CD8-positive, alpha-beta memory T cell (primary cell): ENCODE measurements at places on chromosomes 6 and 20. TPM values are rescaled to one million over a fixed set of nuclear protein-coding genes. Genes with fewer than 3 reads are reported as not detected.
A peak's percentile ranks its signal among the peaks of the same experiment; 100 is the strongest.

DNA sequence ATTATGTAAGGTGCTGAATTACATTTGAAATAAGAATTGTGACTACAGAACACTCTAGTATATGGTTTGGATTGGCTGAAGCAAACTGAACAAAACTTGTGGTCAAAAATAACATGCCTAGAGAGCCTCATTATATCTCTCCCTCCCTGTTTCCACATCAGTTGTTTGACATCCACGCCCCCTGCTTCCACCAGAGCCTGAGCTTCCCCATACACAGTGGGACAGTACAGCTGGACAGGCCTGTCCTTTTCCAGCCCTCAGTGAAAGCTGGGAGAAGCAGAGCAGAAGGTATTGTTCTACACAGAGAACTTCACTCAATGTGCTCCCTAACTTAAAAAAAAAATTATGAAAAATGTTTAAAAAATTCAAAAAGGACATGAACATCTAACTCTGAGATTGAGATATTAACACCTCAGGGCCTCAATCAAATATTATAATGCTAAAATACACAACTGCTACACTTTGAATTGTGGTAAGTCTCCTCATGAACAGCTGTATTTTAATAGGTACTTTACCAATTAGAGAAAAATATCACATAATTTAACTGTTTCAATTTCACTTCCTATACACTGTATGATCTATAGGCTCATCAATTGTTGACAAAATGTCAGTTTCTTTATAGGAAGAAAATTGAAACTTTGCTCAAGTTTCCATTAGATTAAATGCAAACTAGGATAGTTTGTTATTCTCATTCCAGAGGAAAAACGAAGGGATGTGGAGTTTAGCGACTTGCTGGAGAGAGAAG, 44.9 kb upstream of the SCML4 start:
- H3K4me3 ChIP-seq: no peak overlapping the region
- no peaks in the 10 kb centered on the region for H3K27me3 ChIP-seq
- no peak overlapping the region for H3K27ac ChIP-seq
- H3K4me1 ChIP-seq: peaks cover 3% of the 10 kb centered on the region
- no peak for DNase-seq

DNA sequence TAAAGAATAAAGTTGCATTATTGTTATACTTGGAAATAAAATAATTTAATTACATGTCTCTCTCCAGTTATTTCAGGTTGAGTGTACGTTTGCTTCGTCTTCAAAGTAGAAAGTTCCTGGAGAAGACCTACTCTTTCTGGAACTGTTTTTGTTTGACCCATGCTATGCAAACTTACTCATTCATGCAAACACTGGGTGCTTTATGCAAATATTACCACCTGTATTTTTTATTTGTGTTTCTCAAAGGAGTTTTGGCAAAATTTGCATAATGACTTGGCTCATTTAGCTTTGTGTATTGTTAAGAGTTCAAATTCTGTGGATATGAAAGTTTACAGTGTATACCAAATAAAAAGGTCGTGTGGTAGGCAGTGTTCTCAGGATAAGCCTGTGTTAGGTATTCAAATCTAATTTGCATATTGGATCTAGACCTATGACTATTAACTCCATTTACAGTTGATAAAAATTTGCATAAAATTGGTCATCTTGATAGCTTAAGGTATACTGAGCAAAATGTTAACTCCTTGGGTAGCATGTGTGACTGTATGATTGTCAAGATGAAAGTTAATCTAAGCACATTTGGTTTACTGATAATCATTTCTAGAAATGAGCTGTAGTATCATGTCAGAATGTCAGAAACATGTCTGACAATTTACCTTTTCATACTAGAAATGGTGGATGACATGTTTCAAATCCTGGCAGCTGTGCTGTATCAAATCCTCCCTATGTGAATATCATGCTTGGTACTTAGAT, 65.2 kb downstream of the CDKAL1 start:
- H3K4me3 ChIP-seq: no peak overlapping the region
- H3K4me1 ChIP-seq: no peaks in the 10 kb centered on the region
- H3K36me3 ChIP-seq: peaks cover 3% of the 10 kb centered on the region
- DNase-seq: no peak

DNA sequence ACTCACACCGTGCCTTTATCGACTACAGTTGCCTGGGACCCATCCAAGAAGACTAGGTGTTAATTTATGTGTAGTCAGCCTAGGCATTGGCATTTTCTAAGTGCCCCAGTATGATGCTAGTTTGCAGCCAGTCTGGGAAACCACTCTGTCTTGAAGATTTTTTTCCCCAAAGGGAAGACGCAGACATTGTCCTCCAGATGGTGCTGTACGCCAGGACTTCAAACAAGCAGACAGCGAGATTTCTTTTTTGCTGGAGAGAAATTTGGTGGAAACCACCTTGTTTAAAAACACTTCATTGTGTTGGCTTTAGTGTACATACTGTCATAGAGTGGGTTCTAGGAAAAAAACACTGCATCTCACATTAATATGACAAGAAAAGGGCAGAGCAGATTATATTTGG, 30.0 kb downstream of the ALDH5A1 start:
- H3K27ac ChIP-seq: no peak overlapping the region
- H3K4me3 ChIP-seq: no peak overlapping the region
- no peaks in the 10 kb centered on the region for H3K27me3 ChIP-seq
- no peak for DNase-seq

DNA sequence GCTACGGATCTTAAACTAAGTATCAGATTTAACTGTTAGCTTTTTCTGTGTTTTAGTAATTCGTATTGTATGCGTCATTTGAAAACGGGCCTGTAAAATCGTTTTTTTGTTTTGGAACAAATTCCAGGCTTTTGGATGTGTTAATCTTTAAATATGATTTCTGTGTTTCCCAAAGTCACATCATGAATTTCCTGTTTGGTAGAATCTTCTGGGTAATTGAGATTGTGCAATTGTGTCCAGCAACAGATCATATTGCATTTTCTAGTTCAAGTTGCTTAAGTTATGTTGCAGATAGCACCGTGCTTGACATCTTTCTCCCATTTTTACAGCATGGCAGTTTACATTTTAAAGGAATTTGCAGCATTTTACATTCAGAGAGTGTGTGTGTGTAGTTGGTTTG, 1.9 kb downstream of the MAPK14 start:
- H3K4me3 ChIP-seq: peak overlapping the region; percentile 92
- H3K4me1 ChIP-seq: peaks cover 40% of the 10 kb centered on the region
- H3K27me3 ChIP-seq: no peaks in the 10 kb centered on the region
- DNase-seq: no peak

DNA sequence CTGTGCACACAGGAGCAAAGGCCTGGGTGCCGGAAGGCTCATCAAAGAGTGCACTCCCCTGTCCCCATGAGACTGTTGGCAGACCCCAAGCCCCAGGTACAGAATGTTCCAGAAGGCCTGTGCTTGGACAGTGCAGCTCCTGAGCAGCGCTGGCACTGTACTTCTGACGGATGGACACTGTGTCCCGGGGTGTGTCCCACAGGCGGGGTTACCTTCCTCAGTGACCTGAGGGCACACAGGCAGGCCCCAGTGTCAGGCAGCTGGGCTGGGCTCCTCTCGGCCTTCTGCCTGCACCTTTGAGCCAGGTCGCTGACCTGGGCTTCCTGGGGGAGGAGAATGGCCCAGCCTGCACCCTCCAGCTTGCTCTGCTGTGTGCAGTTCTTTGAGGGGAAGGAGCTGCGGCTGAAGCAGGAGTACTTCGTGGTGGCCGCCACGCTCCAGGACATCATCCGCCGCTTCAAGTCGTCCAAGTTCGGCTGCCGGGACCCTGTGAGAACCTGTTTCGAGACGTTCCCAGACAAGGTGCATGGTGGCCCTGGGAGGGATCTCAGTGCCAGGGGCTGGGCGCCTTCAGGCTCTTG, 30.1 kb downstream of the PYGB start:
- no peaks in the 10 kb centered on the region for H3K4me1 ChIP-seq
- peaks cover 4% of the 10 kb centered on the region for H3K36me3 ChIP-seq
- H3K27ac ChIP-seq: no peak overlapping the region
- no peak overlapping the region for H3K4me3 ChIP-seq
- no peaks in the 10 kb centered on the region for H3K27me3 ChIP-seq

GRCh38 chr6:96016334-96017069, 728 bp downstream of the FUT9 start:
- no peaks in the 10 kb centered on the region for H3K27me3 ChIP-seq
- H3K27ac ChIP-seq: no peak overlapping the region
- DNase-seq: no peak
- no peaks in the 10 kb centered on the region for H3K36me3 ChIP-seq
- H3K4me3 ChIP-seq: no peak overlapping the region

DNA sequence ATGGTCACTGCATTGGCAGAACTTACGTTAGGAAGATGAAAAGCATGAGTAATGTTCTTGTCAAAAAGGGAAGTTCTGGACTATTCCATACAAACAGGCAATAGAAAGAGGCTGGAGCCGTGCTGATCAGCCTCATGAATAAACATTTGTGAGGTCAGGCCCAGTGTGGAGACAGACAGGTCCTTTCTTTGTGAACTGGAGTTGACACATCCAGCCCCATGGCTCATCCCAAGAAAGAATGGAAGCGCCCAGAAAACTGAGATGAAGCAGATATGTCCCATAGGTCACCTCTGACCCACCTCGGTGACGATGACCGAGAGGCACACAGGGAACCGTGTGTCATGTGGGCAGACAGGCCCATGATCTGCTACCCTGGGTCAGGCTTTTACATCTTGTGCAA, 276.0 kb upstream of the SGK1 start:
- no peak overlapping the region for H3K4me3 ChIP-seq
- H3K36me3 ChIP-seq: no peaks in the 10 kb centered on the region

DNA sequence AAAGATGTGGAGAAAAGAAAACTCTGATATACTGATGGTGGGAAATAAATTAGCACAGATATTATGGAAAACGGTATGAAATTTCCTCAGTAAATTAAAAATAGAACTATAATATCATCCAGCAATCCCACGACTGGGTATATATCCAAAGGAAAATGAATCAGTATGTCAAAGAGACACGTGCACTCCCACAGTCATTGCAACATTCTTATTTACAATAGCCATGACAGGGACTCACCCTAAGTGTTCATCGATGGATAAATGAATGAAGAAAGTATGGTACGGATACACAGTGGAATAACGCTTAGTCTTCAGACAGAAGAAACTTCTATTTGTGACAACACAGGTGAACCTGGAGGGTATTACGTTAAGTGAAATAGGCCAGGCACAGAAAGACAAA, 5.7 kb upstream of the ADTRP start:
- H3K27me3 ChIP-seq: no peaks in the 10 kb centered on the region
- DNase-seq: no peak

GRCh38 chr6:4905826-4906225, 98.0 kb downstream of the RPP40 start:
- H3K27ac ChIP-seq: no peak overlapping the region
- no peak for DNase-seq
- H3K4me1 ChIP-seq: peaks cover 20% of the 10 kb centered on the region
- no peak overlapping the region for H3K4me3 ChIP-seq
- peaks cover 3% of the 10 kb centered on the region for H3K36me3 ChIP-seq

- H3K36me3 ChIP-seq: no peaks in the 10 kb centered on the region
- no peak overlapping the region for H3K4me3 ChIP-seq
- no peaks in the 10 kb centered on the region for H3K27me3 ChIP-seq
These were observed 34.1 kb downstream of the MYB start for GRCh38 chr6:135215160-135215559.

DNA sequence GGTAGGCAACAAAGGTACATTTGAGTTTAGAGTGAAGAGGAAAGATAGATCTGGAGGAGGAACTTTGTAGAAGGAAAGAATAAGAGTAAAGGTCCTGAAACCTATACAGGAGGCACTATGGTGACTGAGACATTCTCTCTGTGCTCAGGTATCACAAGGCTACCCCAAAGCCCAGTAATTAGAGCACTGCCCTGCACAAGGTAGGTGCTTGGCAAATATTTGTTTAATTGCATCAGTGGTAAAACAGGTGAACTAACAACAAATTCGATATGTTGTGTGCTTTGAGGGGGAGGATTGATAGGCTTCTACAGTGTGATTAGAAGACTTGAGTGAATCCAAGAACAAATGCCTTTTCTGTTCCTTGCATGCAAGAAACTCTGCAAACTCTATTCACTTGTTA, 6.8 kb upstream of the TSHZ2 start:
- H3K27ac ChIP-seq: no peak overlapping the region
- no peak for DNase-seq
- H3K4me1 ChIP-seq: no peaks in the 10 kb centered on the region
- no peaks in the 10 kb centered on the region for H3K27me3 ChIP-seq

- peaks cover 23% of the 10 kb centered on the region for H3K4me1 ChIP-seq
- no peak overlapping the region for H3K4me3 ChIP-seq
- no peaks in the 10 kb centered on the region for H3K27me3 ChIP-seq
- no peaks in the 10 kb centered on the region for H3K36me3 ChIP-seq
These were observed 12.9 kb upstream of the NQO2 start for GRCh38 chr6:2986722-2987221.

- no peaks in the 10 kb centered on the region for H3K27me3 ChIP-seq
- no peak overlapping the region for H3K4me3 ChIP-seq
- H3K27ac ChIP-seq: no peak overlapping the region
- peak; percentile 29 for DNase-seq
- H3K4me1 ChIP-seq: peaks cover 40% of the 10 kb centered on the region
These were observed 1.6 kb upstream of the SERPINB1 start for GRCh38 chr6:2843138-2843740.

- peak overlapping the region; percentile 87 for H3K4me3 ChIP-seq
- H3K27ac ChIP-seq: peak overlapping the region; percentile 72
- peaks cover 68% of the 10 kb centered on the region for H3K4me1 ChIP-seq
- no peaks in the 10 kb centered on the region for H3K27me3 ChIP-seq
These were observed 109.3 kb downstream of the IPCEF1 start for GRCh38 chr6:154247119-154247861.

GRCh38 chr6:112268654-112269053, 14.3 kb upstream of the LAMA4 start:
- no peaks in the 10 kb centered on the region for H3K36me3 ChIP-seq
- H3K4me3 ChIP-seq: no peak overlapping the region
- no peaks in the 10 kb centered on the region for H3K4me1 ChIP-seq
- DNase-seq: no peak

DNA sequence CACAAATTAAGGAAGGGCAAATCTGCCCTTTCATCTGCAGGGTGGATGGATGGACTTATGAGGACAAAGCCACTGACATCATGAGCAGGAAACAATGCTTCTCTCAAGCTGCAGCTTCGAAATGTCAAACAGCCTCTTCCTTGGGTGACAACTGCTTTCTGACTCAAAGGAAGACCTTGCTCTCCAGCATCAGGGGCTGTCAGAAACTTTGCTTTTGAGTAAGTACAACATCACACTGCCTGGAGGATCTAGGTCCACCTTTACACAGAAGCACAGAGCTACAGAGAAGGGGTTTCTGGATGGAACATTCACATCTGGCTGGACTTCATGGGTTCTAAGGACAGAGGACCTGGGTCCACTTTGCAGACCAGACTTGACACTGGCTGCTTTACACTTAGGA, 5.9 kb downstream of the CST1 start:
- no peaks in the 10 kb centered on the region for H3K27me3 ChIP-seq
- no peak for DNase-seq
- H3K4me3 ChIP-seq: no peak overlapping the region
- no peaks in the 10 kb centered on the region for H3K36me3 ChIP-seq
- H3K27ac ChIP-seq: no peak overlapping the region

Gene NR2E1
- total RNA-seq: not detected

Gene ATP6V1G2
- total RNA-seq: 0.94 TPM

Gene CLPSL1
- not detected for total RNA-seq

Gene TRDN
- not detected for total RNA-seq

Gene FRS3
- total RNA-seq: 4.0 TPM

Gene ZNF322
- 15.2 TPM for total RNA-seq

Gene PAK5
- not detected for total RNA-seq
